Stimulated activated CD8-positive, alpha-beta memory T cell treated with anti-CD3 and anti-CD28 coated beads, Interleukin-7, amount 100 ng/mL, for 48 hours (primary cell): ENCODE measurements at places on chromosomes 3 and 15.

GRCh38 chr15:42704492-42704926, 32.4 kb downstream of the CDAN1 start:
- DNase-seq = no peak

GRCh38 chr3:123297627-123297899, 95.8 kb downstream of the SEC22A start:
- no peak for DNase-seq

GRCh38 chr3:143963946-143964345, 7.7 kb upstream of the DIPK2A start:
- no peak for DNase-seq

GRCh38 chr3:10915376-10915775, 77.2 kb upstream of the SLC6A1 start:
- DNase-seq = no peak

DNA sequence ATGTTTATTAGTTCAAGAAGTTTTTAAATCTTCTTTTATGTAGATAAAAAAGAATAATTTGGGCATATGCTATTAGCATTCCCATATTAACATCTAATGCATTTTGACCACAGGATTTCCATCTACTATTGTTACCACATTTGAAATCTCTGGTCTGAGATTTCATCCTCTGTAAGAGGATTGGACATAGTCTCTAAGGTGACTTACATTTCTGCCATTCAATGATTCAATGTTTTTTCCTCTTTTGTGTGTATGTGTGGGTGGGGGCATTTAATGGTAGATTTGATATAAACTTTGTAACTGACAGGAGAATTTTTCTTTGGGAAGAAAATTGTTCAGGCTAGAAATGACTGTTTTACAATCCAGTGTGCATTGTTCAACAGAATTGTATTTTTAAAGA, 307.3 kb upstream of the RBMS3 start:
- no peak for DNase-seq
